H9 (cell line): ENCODE measurements at places on chromosomes 16 and 17. TPM values are rescaled to one million over a fixed set of nuclear protein-coding genes. Genes with fewer than 3 reads are reported as not detected.

- DNase-seq: peak; percentile 63
- peaks cover 4% of the 10 kb centered on the region; the same call in 1 of the 2 replicates for H3K4me1 ChIP-seq
- H3K27ac ChIP-seq: no peak overlapping the region
- H3K27me3 ChIP-seq: no peaks in the 10 kb centered on the region
- no peak overlapping the region for H3K4me3 ChIP-seq
These were observed 110.5 kb downstream of the SDK2 start for GRCh38 chr17:73533781-73534180.

DNA sequence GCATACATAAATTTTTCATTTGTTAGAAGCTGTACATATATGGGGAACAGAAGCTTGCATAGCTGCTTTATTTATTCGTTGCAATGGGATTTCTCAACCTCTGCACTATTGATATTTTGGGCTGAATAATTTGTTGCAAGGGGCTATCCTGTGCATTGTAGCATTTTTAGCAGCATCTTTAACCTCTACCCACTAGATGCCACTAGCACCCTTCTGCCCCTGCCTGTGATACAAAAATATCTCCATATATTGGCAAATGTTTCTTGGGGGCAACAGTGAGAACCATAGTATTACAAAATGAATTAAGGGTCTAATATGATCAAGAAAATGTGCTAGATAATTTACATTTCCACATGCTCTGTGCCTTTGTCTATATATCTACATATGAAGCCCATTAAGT lies 1401.0 kb downstream of the CDH11 start:
- H3K27me3 ChIP-seq: no peaks in the 10 kb centered on the region
- no peak for DNase-seq
- H3K4me3 ChIP-seq: no peak overlapping the region
- no peaks in the 10 kb centered on the region for H3K4me1 ChIP-seq
- H3K27ac ChIP-seq: no peak overlapping the region

PRRT2 gene
- total RNA-seq: 10.7 and 14.6 TPM in 2 replicates

DNA sequence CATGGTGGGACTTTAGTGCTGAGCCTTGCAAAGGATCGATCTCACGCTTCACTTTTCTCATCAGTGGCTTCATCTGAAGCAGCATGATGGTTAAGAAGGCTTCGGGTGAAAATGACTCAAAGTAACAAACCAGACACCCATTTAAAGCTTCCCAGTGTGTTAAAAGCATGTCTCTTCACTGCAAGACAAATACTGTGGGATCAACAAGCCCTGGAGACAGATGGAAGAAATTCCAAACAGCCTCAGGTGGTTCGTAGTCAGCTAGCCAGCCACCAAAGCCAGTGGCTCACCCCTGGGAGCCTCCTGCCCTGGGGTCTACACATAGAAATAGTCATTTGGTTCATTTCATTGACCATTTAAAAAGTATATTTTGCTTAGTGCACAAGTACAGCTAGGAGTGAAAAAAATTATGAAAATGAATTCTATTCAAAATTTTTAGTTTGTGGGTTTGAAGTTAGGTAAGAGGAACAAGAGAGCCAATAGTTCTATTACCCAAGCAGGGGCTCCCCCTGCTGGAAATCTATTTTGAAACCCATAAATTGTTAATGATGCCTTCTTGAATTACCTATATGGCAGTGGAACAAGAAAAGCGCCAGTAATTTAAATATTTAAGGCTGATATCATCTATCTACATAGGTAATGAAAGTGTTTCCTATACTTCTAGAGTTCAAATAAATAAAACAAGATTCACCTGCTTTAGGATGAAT lies 51.6 kb downstream of the PMP22 start:
- no peaks in the 10 kb centered on the region for H3K27me3 ChIP-seq
- DNase-seq: no peak
- H3K4me3 ChIP-seq: no peak overlapping the region
- no peaks in the 10 kb centered on the region for H3K36me3 ChIP-seq
- no peaks in the 10 kb centered on the region for H3K4me1 ChIP-seq
- no peak overlapping the region for H3K27ac ChIP-seq

DNA sequence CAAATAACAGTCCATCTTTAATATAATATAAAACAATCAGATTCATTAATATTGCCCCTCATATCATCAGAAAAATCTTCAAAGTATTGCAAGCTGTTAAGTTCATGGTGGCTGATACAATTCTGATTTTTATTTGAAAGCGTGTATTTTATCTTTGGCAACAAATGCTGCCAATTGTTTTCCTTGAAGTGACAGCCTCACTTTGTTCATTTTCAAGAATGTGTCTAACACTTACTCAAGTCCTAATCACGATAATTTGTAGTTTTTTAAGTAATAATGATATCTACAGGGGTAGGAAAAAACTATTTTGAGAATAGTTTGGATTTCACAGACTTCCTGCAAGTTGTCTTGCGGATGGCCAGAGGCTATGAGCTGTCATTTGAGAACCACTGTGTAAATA lies 75.8 kb downstream of the HS3ST3B1 start:
- no peaks in the 10 kb centered on the region for H3K4me1 ChIP-seq
- no peaks in the 10 kb centered on the region for H3K36me3 ChIP-seq
- no peak for DNase-seq
- no peak overlapping the region for H3K27ac ChIP-seq

- no peak overlapping the region for H3K27ac ChIP-seq
- no peaks in the 10 kb centered on the region for H3K4me1 ChIP-seq
- H3K4me3 ChIP-seq: no peak overlapping the region
- DNase-seq: no peak
- H3K36me3 ChIP-seq: no peaks in the 10 kb centered on the region
- no peaks in the 10 kb centered on the region; the same call in 1 of the 2 replicates for H3K27me3 ChIP-seq
These were observed 92.4 kb downstream of the RPGRIP1L start for GRCh38 chr16:53611179-53611696.

- no peak for DNase-seq
- no peak overlapping the region for H3K4me3 ChIP-seq
- H3K36me3 ChIP-seq: peaks cover 37% of the 10 kb centered on the region
- peaks cover 2% of the 10 kb centered on the region; the same call in 1 of the 2 replicates for H3K4me1 ChIP-seq
These were observed 5.1 kb downstream of the GGA2 start for GRCh38 chr16:23505180-23505665.

DNA sequence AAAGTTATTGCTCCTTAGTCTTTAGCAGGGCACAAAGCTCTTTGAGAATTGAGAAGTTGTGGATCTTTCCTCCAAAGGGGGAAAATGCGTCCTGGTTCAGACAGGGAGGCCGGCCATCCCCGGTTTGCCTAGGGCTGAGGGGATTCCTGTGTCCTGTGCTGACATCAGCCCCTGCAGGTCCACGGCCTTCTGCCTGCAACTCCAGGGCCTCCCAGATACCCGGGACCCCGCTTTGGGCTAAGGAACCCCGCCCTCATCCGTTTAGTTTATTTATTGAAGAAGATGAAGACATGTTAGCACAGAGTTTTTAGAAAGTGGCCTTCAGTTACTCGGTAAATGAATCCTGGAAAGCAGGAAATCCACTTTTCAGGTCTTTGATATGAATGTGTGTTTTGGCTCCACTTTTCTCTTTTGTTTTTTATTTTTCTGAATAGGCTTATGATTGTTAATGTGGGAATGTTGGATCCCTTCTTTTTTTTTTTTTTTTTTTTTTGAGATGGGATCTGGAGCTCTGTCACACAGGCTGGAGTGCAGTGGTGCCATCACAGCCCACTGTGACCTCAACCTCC lies 65.6 kb downstream of the CRISPLD2 start:
- H3K4me3 ChIP-seq: no peak overlapping the region
- H3K27ac ChIP-seq: no peak overlapping the region
- H3K27me3 ChIP-seq: no peaks in the 10 kb centered on the region
- H3K36me3 ChIP-seq: no peaks in the 10 kb centered on the region
- peaks cover 14% of the 10 kb centered on the region for H3K4me1 ChIP-seq
- peak; percentile 34 for DNase-seq

KCNH6 gene
- 1.6 and 2.3 TPM in 2 replicates for total RNA-seq

- no peaks in the 10 kb centered on the region; the same call in 1 of the 2 replicates for H3K4me1 ChIP-seq
- peaks cover 33% of the 10 kb centered on the region for H3K36me3 ChIP-seq
- no peak for DNase-seq
- H3K27ac ChIP-seq: no peak overlapping the region
- peak overlapping the region; percentile 99 for H3K4me3 ChIP-seq
- H3K27me3 ChIP-seq: no peaks in the 10 kb centered on the region
These were observed 656 bp upstream of the FUS start for GRCh38 chr16:31179219-31179746.

DNA sequence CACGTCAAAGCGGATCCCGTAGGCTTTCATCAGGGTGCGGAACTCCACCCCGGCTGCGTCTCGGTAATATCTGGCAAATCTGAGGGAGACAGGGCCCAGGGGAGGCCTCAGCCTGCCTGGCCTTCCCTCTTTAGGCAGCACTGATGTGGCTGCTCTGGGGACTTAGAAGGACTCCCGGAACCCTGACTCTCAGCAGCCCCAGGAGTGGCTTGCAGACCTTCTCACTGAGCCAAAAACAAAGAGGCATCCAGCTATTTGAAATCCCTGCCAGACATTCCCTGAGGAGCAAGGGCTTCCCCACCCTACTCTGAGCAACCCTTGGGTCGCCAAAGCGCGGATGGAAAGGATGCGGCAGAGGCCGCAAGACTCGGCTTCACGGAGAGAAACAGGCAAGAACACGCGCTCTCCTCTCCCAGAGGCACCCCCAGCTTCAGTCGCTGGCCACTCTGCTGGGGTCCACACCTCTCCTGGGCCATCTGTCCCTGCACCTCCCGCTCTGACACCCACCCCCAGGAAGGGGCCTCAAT lies 7.9 kb downstream of the P2RX5 start:
- peak overlapping the region; percentile 42; the same call in 1 of the 3 replicates for H3K4me3 ChIP-seq
- no peaks in the 10 kb centered on the region for H3K4me1 ChIP-seq
- H3K27ac ChIP-seq: no peak overlapping the region
- no peaks in the 10 kb centered on the region for H3K27me3 ChIP-seq
- no peak for DNase-seq

TMEM92 gene
- total RNA-seq: 10.9 and 11.2 TPM in 2 replicates

MEFV gene
- total RNA-seq: not detected in 2 replicates

- H3K27me3 ChIP-seq: no peaks in the 10 kb centered on the region
- no peak overlapping the region for H3K27ac ChIP-seq
- H3K4me3 ChIP-seq: no peak overlapping the region
- peak; percentile 68 for DNase-seq
- H3K36me3 ChIP-seq: no peaks in the 10 kb centered on the region
These were observed 458.6 kb upstream of the GOT2 start for GRCh38 chr16:59192551-59193199.

DNA sequence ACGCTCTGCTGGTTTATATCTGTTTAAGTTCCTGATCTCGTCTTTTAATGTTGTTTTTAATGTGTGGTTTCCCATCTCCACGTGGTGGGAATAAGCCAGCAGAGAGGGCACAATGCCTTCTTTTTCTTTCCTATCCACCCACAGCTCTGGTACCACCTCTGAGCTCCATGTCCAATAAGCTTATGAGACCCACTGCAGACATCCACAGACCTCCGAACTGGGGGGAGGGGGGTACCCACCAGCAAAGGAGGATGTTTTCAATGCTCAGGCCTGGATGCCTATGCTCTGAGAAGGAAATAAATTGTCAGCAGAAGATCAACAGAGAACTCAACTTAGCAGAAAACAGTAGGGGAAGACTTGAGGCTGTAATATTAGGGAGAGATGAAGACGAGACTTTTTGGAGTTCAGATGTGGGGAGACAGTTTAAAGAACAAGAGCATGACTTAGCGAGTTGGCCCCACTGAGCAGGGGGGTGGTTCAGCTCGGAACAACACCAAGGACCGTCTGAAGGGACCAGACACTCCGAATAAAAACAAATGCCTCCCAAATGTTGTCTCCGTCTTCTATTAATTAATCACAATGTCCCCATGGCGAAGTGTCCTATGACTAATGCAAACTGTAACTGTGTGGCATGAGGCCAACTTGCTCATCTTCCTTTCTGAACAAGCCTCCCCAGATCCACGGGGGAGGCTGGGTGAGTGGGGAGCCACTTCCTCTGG lies 62.7 kb downstream of the GAS7 start:
- no peak for DNase-seq
- no peak overlapping the region for H3K4me3 ChIP-seq
- H3K27ac ChIP-seq: no peak overlapping the region
- H3K36me3 ChIP-seq: no peaks in the 10 kb centered on the region
- H3K27me3 ChIP-seq: no peaks in the 10 kb centered on the region

GRCh38 chr16:68839831-68840230 lies 3.5 kb upstream of the TANGO6 start:
- DNase-seq: no peak
- no peak overlapping the region for H3K4me3 ChIP-seq
- H3K27ac ChIP-seq: no peak overlapping the region
- H3K27me3 ChIP-seq: no peaks in the 10 kb centered on the region

GRCh38 chr17:75704963-75705875 lies 16.0 kb upstream of the ITGB4 start:
- H3K36me3 ChIP-seq: peaks cover 28% of the 10 kb centered on the region
- no peaks in the 10 kb centered on the region for H3K27me3 ChIP-seq
- no peak overlapping the region for H3K27ac ChIP-seq
- H3K4me3 ChIP-seq: no peak overlapping the region
- DNase-seq: no peak
- no peaks in the 10 kb centered on the region for H3K4me1 ChIP-seq

- H3K4me3 ChIP-seq: no peak overlapping the region
- H3K27ac ChIP-seq: no peak overlapping the region
- H3K27me3 ChIP-seq: no peaks in the 10 kb centered on the region
- H3K4me1 ChIP-seq: no peaks in the 10 kb centered on the region
- DNase-seq: no peak
- no peaks in the 10 kb centered on the region for H3K36me3 ChIP-seq
These were observed 33.5 kb upstream of the DOC2B start for GRCh38 chr17:214881-215331.

DNA sequence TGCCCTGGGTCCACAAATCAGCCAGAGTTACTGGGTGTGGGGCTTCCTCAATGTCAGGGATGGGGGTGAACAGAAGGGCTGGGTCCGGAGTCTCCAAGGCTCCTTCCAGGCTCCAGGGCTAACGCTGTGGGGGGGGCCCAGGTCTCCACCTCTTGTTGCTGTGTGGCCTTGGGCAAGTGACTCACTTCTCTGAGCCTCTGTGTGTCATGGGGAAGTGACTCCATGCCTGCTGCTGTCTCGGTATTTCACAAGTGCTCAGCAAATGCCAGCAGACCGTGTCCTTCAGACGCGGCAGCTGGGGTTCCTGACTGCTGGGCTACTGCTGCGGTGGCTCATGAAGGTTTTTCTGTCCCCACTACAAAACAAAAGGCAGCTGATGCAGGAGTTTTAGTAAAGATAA lies 26.6 kb downstream of the JPH3 start:
- no peaks in the 10 kb centered on the region for H3K36me3 ChIP-seq
- no peak for DNase-seq
- no peaks in the 10 kb centered on the region for H3K27me3 ChIP-seq
- H3K4me3 ChIP-seq: no peak overlapping the region

- no peak for DNase-seq
- H3K4me3 ChIP-seq: no peak overlapping the region
- H3K4me1 ChIP-seq: peaks cover 6% of the 10 kb centered on the region; the same call in 1 of the 2 replicates
- H3K27me3 ChIP-seq: no peaks in the 10 kb centered on the region
These were observed 1.3 kb upstream of the KRTAP4-9 start for GRCh38 chr17:41103896-41104295.

DNA sequence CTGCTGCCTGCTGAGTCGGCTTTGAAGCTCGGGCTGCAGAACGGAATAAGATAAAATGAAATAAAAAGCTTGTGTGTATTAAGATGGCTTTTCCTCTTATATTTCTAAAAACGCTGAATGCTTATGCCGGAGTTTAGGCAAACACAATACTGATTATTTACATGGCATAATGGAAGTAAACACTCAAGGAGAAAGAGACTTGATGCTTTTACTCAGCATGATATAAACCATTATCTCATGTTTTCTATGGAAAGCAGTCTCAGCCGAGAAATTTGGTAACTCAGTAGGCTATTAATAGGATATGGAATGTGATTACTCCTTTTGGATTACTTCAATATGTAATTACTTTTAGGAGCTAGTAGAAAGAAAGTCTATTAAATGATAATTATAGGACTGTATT lies 153.3 kb downstream of the CDH11 start:
- H3K27me3 ChIP-seq: no peaks in the 10 kb centered on the region
- H3K4me1 ChIP-seq: no peaks in the 10 kb centered on the region; the same call in 1 of the 2 replicates
- DNase-seq: no peak
- H3K4me3 ChIP-seq: no peak overlapping the region
- H3K27ac ChIP-seq: no peak overlapping the region
